ENCODE measurements at places on chromosomes 6 and 20.

GRCh38 chr20:25053255-25054031 lies 4.5 kb downstream of the ACSS1 start:
- DNase-seq, result no peak

- no peak for DNase-seq
These were observed 104.0 kb downstream of the VEGFA start for GRCh38 chr6:43873806-43874714.

- DNase-seq, result no peak
These were observed 524.6 kb upstream of the NOX3 start for GRCh38 chr6:155980014-155980767.

DNA sequence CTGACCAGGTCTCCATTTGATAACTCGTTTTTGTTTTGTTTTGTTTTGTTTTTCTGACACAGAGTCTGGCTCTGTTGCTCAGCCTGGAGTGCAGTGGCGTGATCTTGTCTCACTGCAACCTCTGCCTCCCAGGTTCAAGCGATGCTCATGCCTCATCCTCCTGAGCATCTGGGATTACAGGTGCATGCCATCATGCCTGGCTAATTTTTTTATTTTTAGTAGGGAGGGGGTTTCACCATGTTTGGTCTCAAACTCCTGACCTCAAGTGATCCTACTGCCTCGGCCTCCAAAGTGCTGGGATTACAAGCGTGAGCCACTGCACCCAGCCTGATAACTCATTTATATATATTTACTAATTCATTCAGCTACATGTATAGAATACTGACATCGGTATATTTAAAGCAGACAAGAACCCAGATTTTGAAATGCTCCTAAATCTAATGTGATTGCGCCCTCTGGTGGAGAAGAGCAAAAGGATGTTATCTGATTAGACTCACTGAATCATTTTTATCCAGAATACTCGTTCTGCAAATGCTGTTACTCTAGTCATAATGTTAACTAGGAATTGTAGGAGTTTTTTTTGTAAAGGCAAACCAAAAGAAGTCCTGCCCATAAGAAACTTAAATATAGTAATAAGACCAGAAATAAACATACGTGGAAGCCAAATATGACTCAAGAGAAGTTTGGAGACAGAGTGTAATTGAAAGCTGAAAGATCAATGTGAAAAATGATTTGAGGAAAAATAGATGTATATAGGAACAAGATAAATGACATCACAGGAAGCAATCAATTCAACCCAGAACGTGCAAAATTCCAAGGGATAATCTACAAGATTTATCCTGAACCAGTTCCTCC lies 5.3 kb upstream of the COL12A1 start:
- DNase-seq, result peak; percentile 75

DNA sequence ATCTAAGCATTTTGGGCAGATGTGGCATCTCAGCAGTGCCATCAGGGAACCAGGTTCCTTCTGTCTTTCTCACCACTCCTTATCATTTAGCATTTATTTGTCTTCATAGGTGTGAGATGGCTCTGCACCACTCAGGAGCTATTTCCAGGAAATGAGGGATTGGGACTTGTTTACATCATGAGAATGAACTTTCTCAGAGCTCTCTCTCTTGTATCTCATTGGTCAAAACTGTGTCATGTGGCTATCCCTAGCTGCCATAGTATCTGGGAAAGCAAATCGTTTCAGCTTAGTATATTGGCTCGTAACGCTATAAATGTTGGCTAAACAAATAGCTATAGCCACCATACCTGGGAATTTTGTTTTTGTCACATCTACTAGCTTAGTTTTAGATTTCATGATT lies 23.8 kb downstream of the PLCB4 start:
- no peak for DNase-seq

- no peak for DNase-seq
These were observed 982.2 kb upstream of the MAP3K7 start for GRCh38 chr6:91569071-91569470.

GRCh38 chr6:49155316-49155715 lies 307.7 kb downstream of the MMUT start:
- no peak for DNase-seq

DNA sequence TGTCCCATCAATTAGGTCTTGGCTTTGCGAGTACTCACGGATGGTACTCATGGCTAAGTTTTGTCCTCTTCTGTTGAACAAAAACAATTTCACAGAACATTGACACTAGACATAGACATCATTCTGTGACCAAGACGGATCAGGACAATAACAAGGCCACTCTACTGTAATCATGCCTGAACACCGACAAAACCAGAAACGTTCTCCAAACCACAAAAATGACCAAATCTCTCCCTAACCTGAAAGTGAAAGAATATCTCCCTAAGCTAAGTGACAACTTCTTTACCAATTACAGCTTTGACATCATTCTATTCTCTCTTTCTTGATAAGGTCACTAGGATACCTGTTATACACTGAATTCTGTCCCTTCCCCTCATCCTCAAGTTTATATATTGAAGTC lies 40.0 kb upstream of the SLC2A12 start:
- DNase-seq, result no peak

GRCh38 chr6:105748737-105749161 lies 337.4 kb upstream of the PRDM1 start:
- DNase-seq, result no peak

- DNase-seq, result no peak
These were observed 843.9 kb downstream of the FRK start for GRCh38 chr6:115216835-115217234.

DNA sequence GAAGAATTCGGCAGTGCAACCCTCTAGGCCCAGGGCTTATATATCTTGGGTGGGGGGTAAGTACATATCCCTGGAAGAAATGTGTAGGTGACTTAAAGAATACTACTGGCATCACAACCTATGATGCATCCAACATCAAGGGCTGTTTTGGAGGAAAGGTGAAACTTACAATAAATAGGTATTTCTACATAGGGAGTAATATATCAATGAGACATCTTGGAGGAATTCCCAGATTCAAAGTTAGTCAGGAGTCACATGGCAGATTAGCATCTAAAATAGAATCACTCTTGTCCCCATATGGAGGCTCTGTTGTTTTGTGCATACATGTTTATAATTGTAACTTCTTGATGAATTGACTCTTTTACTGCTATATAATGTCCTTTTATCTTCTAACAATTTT lies 375.5 kb downstream of the PAX1 start:
- DNase-seq, result no peak

DNA sequence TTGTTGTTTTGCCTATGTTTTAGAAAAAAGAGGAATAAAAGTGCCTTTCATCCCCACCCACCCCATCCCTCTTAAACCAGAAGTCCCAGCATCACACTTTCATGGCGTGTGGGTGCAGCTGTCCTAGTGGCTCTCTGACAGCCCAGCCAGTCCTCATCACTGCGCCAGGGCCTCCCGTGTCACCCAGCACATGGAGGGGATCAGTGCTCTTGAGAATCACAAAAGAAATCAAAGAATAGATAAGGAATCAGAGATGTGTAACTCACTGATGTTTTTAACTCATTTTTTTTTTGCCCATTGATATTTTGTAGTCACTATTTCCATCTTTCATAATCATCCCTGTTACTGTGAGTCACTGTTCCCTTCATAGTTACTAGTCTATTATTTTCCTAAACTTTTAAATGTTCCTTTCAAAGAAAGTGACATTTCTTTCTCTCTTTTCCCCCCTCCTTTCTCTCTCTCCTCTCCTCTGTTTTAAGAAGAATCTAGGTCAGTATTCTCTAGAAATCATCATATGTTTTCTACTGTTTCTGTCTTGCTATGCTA lies 78.6 kb downstream of the AIG1 start:
- DNase-seq, result no peak

DNA sequence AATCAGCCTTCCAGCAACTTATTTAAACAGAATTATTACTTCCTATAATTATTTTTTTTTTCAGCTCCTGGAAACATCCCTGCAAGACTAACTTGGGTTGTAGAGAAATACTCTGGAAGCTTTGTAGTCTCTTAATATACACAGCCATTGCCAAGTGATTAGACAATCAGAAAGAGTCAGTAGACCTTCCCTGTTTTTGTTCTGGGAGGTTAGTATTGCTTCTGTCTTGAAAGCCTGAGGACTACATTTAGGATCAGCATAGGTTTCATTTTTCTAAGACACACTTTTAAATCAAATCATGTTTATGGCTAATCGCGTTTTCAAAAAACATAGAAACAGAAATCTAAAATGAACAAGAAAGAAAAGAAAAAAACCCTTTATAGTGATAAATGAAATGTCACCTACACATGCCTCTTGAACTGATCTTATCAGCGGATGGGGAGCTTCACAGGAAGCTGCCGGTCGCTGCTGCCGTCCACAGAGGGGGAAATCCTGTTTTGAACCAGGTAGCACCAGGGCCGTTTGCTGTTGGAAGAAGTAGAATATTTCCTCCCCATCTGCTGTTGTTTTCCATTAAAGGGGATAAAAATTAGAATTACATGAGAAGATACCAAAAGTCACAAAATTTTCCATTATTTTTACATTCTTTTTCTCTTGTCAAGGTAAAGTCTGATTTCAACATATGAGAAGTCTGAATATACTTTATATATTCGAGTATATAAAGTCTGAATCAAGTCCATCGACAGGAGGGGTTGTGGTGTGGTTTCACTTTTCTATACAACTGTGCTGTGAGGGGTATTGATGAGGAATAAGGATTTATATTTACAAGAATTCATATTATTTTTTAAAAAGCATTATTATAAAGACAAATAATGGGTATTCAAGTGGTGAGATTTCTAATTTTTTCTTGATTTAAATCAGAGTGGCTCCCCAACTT lies 94.6 kb downstream of the ARMC2 start:
- no peak for DNase-seq

DNA sequence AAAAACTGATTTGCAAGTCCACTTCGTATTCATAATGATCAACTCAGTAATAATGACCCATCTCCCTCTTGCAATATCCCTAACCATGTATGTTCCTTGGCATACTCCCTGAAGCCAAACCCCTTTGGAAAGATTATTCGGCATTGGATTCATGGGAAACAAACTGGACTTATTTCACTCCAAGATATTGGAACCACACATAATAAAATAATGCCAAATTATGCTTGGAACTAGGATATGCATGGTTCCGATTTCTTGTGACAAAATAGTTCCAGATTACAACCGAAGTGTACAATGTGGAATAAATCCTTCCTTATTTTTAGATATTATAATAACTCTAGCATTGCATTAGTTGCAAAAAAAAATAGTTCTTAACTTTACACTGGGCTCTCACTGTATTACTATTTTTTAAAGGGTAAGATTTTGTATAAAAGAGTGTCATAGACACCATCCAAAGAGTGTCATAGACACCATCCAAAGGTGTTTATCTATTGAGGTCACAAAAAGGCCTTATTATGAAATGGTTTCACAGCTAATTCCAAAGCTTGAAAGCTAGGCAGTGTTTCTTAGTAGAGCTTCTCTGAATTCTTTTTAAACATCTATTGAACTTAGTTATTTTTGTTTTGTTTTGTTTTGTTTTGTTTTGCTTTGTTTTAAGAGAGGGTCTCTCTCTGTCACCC lies 410.9 kb upstream of the JARID2 start:
- no peak for DNase-seq

- no peak for DNase-seq
These were observed 53.5 kb downstream of the EBF4 start for GRCh38 chr20:2745936-2746635.

GRCh38 chr6:93105017-93105416 lies 314.3 kb downstream of the EPHA7 start:
- DNase-seq, result no peak

DNA sequence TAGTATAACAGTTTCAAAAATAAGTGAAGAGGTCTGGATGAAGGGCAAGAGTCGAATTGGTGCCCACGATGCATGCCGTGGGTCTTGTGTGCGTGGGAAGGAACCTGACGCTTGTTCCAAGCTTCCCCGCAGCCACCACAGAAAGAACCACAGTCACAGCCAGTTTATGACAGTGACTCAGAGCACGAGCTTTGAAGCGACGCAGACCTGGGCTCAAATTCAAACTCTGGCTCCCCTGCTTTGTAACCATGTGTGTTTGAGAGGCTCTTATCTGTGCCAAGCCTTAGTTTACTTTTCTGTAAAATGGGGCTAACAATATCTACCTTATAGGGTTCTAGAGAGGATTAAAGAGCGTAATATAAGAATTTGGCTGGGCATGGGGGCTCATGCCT lies 65.5 kb downstream of the SYNJ2 start:
- DNase-seq, result no peak

- no peak for DNase-seq
These were observed 64.0 kb downstream of the BLOC1S5 start for GRCh38 chr6:8000188-8000596.

DNA sequence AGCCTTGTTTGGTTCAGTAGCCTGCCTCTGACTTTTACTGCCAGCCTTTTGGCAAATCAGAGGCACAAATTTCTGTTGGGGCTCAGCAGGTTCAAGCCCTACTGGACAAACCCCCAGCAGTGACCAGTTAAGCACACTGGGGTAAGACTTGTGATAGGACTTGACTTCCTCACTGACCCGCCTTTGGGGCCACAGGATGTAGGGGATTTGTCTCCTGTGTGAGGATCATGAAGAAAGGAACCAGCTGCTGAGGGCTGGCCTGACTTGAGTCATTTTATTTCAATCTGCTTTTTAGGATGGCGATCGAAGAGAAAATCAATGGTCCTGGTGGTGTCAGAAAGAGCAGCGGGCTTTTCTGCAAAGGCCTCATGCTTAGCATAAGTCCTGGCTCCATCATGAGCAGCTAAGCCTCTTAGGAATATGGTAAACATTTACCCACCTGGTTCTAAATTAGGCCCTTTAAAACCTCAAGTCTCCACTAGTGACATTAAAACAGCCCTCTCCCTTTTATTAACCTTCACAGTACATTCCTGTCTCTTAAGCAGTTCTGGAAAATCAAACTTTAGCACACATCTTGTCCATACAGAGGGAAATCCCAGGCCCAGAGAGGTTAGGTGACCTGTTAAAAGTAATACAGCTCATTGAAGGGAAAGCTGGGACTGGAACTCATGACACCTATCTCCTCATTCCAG lies 16.6 kb downstream of the CHMP4B start:
- no peak for DNase-seq

GRCh38 chr20:12210591-12210990 lies 292.9 kb downstream of the BTBD3 start:
- DNase-seq, result no peak

- no peak for DNase-seq
These were observed 136.3 kb downstream of the RNASET2 start for GRCh38 chr6:166820070-166820469.

DNA sequence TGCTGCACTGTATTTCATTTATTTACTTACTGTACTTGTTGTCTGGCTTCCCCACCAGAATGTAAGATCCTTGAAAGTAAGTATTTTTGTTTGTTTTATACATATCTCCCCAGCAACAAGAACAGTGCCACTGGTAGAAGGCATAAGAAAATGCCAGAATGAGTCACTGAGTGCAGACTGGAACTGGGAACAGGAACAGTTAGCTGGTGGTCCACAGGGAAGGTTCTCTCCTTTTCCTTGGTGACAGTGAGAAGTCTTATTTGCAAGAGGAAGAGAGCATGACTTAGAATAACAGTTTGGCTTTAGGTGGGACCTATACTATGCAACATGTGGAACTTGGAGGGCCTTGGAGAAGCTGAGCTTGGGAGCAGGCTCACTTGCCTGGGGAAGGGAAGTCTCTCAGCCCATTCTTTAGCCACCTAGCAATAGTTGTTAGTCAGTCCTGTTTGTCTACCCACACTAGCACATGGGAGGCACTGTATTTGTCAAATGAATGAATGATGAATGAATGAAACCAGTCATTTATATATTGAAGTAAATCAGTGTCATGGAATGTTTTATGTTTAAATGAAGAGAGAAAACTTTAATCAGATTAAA lies 203.5 kb downstream of the KCNQ5 start:
- DNase-seq, result no peak

GRCh38 chr6:20808924-20809323 lies 274.7 kb downstream of the CDKAL1 start:
- DNase-seq, result no peak

- DNase-seq, result no peak
These were observed 18.1 kb upstream of the PTPN1 start for GRCh38 chr20:50491926-50492634.

Measured in hippocampal formation (tissue), 2 donors.